Activated CD4-positive, alpha-beta T cell treated with anti-CD3 and anti-CD28 coated beads, Interleukin-2, amount 10 ng/mL, durations not matched to agents 7 days and 5 days (primary cell): ENCODE measurements at places on chromosomes 13 and 19. TPM values are rescaled to one million over a fixed set of nuclear protein-coding genes. Genes with fewer than 3 reads are reported as not detected.

Gene ZSWIM4
- total RNA-seq = 6.2 TPM

Gene FCAR
- total RNA-seq = not detected

Gene SSBP4
- total RNA-seq = 123 TPM

Gene TSKS
- total RNA-seq = 4.5 TPM

GRCh38 chr19:11202488-11203193, 5.3 kb upstream of the KANK2 start:
- no peak overlapping the region for H3K27ac ChIP-seq
- peaks cover 2% of the 10 kb centered on the region for H3K4me1 ChIP-seq
- peaks cover 14% of the 10 kb centered on the region for H3K27me3 ChIP-seq
- H3K4me3 ChIP-seq = no peak overlapping the region
- no peak for DNase-seq

GRCh38 chr19:37966211-37966661, 59.2 kb downstream of the SIPA1L3 start:
- DNase-seq = no peak
- no peaks in the 10 kb centered on the region for H3K27me3 ChIP-seq
- no peak overlapping the region for H3K4me3 ChIP-seq
- no peak overlapping the region for H3K27ac ChIP-seq
- H3K36me3 ChIP-seq = peaks cover 7% of the 10 kb centered on the region

DNA sequence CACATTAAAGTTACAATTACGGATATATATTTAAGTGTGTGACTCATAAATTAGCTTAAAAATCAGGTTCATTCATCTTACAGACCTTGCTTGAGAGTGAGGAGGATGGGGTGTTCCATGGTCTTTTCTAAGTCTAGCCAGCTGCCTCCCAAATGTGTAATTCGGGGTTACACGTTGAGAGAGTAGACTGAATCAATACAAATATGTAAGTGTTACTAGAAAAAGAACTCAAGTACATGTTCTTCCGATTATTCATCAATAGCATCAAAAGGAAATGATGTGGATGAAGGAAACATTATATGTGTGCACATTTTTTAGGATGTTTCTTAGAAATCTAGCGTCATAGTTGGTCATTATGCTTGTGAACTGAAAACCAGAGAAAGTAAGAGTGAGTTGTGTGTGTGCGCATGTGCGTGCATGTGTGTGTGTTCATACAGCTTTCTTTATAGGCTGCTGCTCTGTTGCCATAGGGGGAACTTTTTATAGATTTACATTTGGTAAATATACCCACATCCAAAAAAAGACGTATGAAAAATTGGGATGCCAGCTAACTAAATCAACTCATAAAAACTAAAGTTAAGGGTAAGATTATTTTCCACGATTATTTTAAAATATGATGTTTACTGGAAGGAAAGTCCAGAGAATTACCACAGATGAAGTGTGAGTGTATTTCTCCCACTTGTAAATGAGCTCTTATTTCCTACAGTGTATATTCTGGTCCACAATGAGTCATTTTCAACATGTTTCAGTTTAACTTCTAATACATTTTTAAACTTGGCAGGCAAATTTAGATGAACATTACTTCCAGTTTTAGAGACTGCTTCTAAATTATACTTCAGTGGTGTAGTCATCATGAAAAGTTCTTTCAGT, 82.4 kb downstream of the PIBF1 start:
- no peaks in the 10 kb centered on the region for H3K27me3 ChIP-seq
- no peak for DNase-seq
- H3K36me3 ChIP-seq = peaks cover 36% of the 10 kb centered on the region
- H3K27ac ChIP-seq = no peak overlapping the region

DNA sequence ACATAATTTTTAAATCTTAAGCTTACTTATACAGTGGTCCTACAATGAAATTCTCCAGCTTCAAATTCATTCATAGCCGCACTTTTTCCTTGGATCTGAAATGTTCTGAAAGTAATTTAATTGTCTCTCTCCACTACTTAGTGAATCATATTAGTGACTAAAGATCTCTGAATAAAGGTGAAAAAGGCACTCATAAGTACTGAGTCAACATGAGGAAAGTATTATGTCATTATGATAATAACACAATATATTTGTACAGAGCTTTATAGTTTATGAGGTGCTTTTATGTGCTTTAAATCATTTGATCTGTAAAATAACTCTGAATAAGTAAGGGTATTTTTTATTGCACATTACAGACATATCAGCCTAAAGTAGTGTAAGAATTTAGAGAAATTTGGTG, 628.2 kb upstream of the SLITRK5 start:
- no peaks in the 10 kb centered on the region for H3K36me3 ChIP-seq
- no peaks in the 10 kb centered on the region for H3K27me3 ChIP-seq
- no peak overlapping the region for H3K27ac ChIP-seq
- H3K4me1 ChIP-seq = no peaks in the 10 kb centered on the region
- DNase-seq = no peak

- no peak for DNase-seq
- H3K4me1 ChIP-seq = no peaks in the 10 kb centered on the region
- H3K27me3 ChIP-seq = no peaks in the 10 kb centered on the region
- H3K27ac ChIP-seq = no peak overlapping the region
These were observed 62.9 kb downstream of the TRPC4 start for GRCh38 chr13:37806666-37807065.

- H3K27ac ChIP-seq = peak overlapping the region; percentile 70
- H3K36me3 ChIP-seq = peaks cover 4% of the 10 kb centered on the region
- peaks cover 26% of the 10 kb centered on the region for H3K4me1 ChIP-seq
- H3K4me3 ChIP-seq = no peak overlapping the region
These were observed 35.2 kb upstream of the SLC46A3 start for GRCh38 chr13:28753946-28754345.

DNA sequence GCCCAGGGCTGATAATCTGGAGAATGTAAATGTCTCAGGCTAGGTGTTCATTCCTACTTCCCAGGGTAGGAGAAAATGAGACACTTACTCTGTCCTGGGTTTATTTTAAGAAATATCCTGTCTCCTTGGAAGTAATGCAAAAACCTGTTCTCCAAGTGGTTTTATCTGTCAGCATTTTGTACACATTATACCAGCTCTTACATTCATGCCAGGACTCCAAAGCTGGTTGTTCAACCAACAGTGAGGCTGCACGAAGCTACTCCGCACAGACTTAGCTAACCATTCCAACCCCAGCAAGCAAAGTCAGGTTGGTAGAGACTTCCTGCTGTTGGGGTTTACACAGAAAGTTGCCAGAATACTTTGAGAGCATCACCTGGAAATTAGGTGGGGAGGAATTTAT, 55.6 kb downstream of the SLC7A1 start:
- peaks cover 30% of the 10 kb centered on the region for H3K4me1 ChIP-seq
- H3K27me3 ChIP-seq = no peaks in the 10 kb centered on the region
- no peak overlapping the region for H3K4me3 ChIP-seq
- H3K36me3 ChIP-seq = peaks cover 18% of the 10 kb centered on the region
- no peak for DNase-seq
- no peak overlapping the region for H3K27ac ChIP-seq

GRCh38 chr13:32048816-32049215, 17.2 kb downstream of the FRY start:
- no peak overlapping the region for H3K27ac ChIP-seq
- no peaks in the 10 kb centered on the region for H3K27me3 ChIP-seq
- H3K36me3 ChIP-seq = peaks cover 17% of the 10 kb centered on the region
- no peak overlapping the region for H3K4me3 ChIP-seq
- DNase-seq = no peak

- H3K36me3 ChIP-seq = peaks cover 46% of the 10 kb centered on the region
- H3K27me3 ChIP-seq = no peaks in the 10 kb centered on the region
- peak; percentile 83 for DNase-seq
- peak within 1 kb of the TSS; percentile 100 for H3K4me3 ChIP-seq
- H3K27ac ChIP-seq = peak within 1 kb of the TSS; percentile 98
- H3K4me1 ChIP-seq = peaks cover 29% of the 10 kb centered on the region
These were observed at the start of gene S1PR4 for GRCh38 chr19:3178377-3178972. Gene S1PR4 (plus strand): TSS chr19:3178769. CDS start chr19:3178793, 24 bp downstream.

DNA sequence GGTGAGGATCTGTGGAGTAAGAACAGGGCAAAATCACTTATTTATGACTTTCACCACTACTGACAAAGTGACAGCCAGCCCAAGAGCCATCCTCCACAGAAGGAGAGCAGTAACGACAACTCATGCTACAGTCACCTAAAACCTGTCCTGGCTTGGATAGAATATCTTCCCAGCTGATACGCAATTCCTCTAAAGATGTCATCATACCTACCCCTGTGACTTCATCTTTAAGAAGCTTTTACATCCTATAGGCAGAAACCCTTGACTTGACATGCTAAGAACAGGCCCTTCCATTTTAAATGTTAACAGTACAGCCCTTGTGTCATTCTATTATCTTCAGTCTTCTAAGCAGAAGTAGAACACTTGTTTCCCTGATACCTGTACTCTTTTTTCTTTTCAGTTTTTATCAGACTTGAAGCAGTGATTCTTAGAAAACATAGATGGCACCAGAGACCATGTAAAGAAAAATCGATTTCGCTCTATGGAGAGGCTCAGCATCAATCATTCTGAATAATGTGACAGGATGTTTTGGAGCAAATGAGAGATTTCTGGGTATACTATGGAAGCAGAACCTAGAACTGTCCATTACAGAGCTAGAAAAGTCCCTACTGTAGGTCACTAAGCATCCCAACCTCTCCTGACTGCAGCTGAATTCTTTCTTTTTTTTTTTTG, 20.1 kb downstream of the STOML3 start:
- H3K36me3 ChIP-seq = no peaks in the 10 kb centered on the region
- no peak overlapping the region for H3K27ac ChIP-seq
- no peak for DNase-seq
- no peak overlapping the region for H3K4me3 ChIP-seq

DNA sequence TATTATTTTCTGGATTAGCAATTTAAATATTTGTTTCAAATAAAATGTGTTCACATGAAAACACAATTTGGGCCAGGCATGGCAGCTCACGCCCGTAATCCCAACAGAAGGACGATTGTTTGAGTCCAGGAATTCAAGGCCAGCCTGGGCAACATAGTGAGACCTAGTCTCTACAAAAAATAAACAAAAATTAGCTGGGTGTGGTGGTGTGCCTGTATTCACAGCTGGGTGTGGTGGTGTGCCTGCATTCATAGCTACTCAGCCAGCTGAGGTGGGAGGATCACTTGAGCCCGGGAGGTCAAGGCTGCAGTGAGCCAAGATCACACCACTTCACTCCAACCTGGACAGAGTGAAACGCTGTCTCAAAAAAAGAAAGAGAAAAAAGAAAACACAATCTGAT, 46.4 kb downstream of the KPNA3 start:
- H3K36me3 ChIP-seq = peaks cover 17% of the 10 kb centered on the region
- no peak for DNase-seq
- H3K4me1 ChIP-seq = no peaks in the 10 kb centered on the region
- no peaks in the 10 kb centered on the region for H3K27me3 ChIP-seq

DNA sequence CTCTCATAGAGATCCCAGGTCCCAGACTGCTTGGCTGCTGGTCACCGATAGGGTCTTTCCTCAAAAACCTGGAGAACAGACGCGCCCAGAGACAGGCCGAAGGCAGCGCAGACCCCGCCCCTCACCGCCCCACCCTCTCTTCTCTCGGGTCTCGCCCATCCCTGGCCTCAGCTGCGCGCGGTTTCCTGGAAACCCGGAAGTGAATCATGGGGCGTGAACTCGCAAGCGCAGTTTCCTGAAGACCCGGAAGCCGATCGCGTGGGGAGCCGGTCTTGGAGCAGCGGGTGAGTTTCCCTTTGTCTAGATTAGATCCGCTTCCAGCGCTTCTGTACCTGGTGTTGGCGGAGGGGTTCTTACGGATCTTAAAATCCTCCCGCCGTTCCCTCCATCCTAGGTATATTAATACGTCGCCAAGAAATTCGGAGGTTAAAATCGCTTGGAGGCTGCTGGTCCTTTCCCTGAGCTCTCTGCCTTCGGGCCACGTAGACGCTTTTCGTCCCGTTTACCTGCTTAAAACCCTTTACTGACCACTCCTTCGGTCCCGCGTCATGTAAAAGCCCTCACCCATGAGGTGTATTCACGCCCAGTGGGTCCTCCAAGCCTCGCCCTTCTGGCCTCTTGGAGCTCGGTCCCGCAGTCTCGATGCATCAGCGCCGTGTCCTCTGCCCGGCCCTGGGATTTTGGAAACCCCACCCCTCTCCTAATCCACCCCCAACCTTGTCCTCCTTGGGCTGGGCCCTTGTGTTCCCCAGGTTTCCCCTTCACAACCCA, at the start of gene ZNF578:
TSS of gene ZNF578 (plus strand) at position 230 of the 771 bp plus-strand sequence. CDS start 48,293 bp downstream, outside the sequence.
- peaks cover 47% of the 10 kb centered on the region for H3K36me3 ChIP-seq
- H3K4me3 ChIP-seq = peak within 1 kb of the TSS; percentile 80
- DNase-seq = peak; percentile 83
- peak within 1 kb of the TSS; percentile 89 for H3K27ac ChIP-seq
- peaks cover 20% of the 10 kb centered on the region for H3K4me1 ChIP-seq

- H3K4me3 ChIP-seq = no peak overlapping the region
- peaks cover 31% of the 10 kb centered on the region for H3K4me1 ChIP-seq
- DNase-seq = no peak
These were observed 9.0 kb downstream of the MICU2 start for GRCh38 chr13:21594715-21595545.

DNA sequence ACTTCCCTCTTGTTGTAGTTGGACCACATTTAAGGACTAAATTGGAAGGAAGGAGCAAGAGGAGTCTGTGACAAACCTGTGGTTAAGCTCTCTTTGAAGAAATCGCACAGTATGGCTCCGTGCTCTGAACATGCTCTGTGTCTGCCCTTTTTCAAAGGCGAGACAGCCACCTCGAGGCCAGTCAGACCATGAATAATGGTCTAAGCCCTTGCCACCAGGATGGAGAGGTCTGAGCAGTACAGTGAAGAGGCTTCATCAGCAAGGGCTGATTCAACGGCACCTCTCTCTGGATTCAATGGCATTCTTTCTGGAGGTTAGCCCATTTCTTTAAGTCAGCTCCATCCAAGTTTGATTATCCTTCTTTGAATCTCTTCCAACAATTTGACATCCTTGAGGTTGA, 30.9 kb downstream of the FAM216B start:
- H3K27ac ChIP-seq = no peak overlapping the region
- no peaks in the 10 kb centered on the region for H3K36me3 ChIP-seq
- peaks cover 27% of the 10 kb centered on the region for H3K27me3 ChIP-seq
- no peak for DNase-seq
- peaks cover 3% of the 10 kb centered on the region for H3K4me1 ChIP-seq

DNA sequence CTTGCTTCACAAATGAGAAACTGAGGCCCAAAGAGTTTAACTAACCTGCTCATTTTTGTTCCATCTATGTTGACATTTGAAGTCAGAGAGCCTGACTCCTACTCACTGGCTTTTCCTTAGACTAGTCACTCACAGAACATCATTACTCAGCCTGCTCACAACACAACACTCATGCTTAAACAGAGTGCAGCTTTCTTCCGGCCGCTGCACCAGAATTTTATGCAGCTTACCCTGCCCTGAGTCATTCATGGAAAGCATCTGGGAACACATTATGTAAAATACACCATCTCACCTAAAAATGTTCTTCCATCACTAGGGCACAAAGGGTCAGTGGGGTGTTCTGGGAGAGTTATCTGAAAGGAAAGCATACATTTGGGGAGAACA, 303.4 kb downstream of the SPRY2 start:
- no peaks in the 10 kb centered on the region for H3K27me3 ChIP-seq
- no peak for DNase-seq
- H3K4me1 ChIP-seq = no peaks in the 10 kb centered on the region
- H3K4me3 ChIP-seq = no peak overlapping the region
- no peaks in the 10 kb centered on the region for H3K36me3 ChIP-seq

DNA sequence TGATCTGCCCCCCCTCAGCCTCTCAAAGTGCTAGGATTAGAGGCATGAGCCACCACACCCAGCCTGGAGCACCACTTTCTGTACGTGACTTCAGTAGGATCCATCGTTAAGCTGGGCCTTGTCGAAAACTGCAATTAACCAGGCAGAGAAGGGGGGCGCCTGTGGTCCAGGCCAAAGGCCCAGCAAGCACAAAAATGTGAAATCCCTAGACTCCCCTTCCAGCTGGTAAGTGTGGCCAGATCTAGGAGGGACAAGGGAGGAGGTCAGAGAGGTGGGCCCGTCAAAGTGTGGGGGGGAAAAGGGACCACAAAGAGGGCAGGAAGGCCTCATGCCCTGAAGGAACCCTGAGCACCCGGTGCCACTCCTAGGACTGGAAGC, 13.8 kb downstream of the DDX39A start:
- peaks cover 29% of the 10 kb centered on the region for H3K4me1 ChIP-seq
- DNase-seq = no peak
- peak overlapping the region; percentile 31 for H3K27ac ChIP-seq
- H3K27me3 ChIP-seq = no peaks in the 10 kb centered on the region
- H3K36me3 ChIP-seq = peaks cover 77% of the 10 kb centered on the region
